Stimulated activated CD8-positive, alpha-beta memory T cell treated with anti-CD3 and anti-CD28 coated beads, Interleukin-7, amount 100 ng/mL, for 48 hours (primary cell): ENCODE measurements at places on chromosomes 4 and X.

GRCh38 chr4:76420188-76420761 lies 666 bp downstream of the CCDC158 start:
- no peak for DNase-seq

- DNase-seq = no peak
Measured at GRCh38 chrX:100381619-100382018, 28.5 kb downstream of the PCDH19 start.

DNA sequence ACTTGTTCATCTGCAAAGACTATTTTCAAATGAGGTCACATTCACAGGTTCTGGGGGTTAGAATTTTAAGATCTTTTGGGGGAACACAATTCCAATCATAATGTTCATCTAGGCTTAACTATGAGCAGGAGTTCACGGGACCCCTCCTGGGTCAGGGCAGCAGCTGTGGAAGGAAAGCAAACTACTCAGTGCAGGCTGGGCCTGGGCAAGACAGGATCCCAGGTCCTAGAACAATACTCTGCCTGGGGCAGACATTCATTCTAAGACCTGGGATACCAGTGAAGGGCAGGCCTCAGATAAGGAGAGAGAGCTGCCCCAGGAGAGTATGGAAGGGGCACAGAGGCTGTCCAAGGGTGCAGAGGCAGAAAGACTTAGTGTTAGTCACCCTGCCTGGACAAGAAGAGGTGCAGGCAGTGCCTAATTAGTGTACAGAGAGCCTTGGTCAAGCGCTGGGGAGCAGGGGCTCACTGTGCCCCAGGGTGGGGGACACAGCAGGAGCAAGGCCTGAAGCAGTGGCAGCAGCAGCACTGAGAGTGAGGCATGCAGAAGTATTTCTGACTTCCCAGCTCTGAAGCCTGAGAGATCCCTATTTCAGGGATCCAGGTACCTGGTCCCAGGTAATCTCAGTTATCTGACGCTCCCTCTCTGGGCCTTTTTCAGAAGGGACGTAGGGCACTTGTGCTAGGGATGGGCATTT lies 123.0 kb upstream of the MAMLD1 start:
- DNase-seq = no peak

GRCh38 chr4:11497972-11498371 lies 69.3 kb upstream of the HS3ST1 start:
- no peak for DNase-seq

DNA sequence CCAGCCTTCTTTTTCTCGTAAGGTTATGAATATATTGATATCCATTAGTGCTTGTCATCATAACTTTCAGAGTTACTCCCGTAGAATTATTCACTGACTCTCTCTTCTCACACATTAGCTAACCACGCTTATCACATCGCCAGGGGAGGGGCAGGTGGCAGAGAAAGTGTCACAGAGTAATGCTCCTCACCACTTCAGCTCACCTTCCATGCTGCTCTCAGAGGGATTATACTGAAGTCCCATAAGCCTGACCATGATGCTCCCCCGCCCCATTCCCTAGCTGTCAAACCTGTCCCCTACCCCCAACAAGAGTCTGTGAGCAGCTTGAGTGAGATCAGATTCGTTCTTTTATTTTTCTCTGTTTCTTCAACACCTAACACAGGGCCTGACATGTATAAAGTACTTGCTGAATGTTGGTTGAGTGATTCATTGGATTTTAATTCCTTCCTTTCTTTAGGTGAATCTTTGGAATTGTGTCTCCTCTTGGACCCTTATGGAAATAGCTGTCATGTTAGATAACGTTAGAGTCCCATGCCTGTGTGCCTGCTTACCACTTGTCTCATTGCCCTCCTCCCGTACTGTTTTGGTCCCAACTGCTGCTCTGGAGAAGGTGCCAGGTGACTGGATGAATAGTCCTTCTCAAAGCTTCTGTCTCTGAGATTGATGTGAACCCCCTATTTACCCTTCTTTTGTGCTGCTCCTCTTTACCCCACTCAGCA lies 55.1 kb downstream of the RS1 start:
- no peak for DNase-seq

DNA sequence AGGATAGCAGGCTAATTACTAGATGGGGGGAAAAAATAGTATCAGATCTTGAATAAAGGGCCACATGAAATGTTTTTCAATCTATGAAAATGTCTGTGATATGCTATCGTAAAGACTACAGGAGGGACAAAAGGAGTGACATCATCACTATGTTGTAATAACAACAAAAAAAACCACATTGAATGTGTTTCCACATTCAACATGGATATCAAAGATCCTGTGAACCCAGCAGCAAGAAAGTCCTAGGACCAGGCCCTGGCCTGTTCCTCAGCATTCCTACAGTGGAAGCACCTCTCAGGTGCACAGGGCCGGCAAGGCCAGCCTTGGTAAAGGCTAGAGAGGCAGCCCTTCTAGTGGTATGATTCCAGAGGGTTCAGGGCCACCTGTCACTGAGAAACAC lies 118.3 kb downstream of the RELL1 start:
- DNase-seq = no peak

DNA sequence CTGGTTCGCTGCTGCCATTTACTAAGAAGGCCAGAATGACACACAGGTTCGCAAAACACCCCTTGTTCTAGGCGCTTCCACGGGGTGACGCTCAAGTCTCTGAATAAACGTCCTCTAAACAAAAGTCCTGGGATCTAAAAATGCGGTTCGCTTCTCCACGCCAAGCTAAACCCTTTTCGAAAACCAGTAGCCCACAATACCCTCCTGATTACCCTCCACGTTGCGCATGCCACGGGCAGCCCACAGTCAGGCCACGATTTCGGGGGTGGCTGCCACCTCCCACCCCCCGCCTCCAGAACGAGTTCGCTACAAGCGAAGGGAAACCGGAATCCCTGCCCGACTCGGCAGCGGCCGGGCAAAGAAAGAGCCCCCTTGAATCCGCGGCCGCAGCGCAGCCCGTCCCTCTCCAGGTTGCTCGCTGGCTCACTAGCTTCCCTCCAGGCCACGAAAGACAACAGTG lies 423 bp downstream of the RPL39 start:
- peak; percentile 5 for DNase-seq

- no peak for DNase-seq
Measured at GRCh38 chr4:38752941-38753806, 29.6 kb downstream of the TLR10 start.

- DNase-seq = no peak
Measured at GRCh38 chr4:70737409-70737808, 15.6 kb downstream of the RUFY3 start.

DNA sequence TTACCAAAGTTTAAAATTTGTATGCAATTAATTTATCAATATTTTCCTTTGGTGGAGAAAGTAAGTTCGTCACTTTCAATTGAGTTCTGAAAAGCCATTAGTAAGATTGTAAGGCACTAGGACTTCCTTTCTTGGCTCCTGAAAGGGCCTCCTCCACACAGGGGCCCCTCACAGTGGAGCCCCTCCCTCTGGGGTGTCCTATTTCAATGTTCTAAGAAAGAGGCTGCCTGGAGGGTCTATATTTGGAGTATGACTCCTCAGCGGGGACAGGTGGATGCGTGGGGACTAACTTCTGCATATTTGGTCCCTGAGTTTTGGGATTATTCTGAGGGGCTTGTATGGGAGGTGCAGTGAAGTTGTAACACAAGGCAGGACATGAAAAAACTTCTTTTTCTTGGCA lies 1.6 kb upstream of the ARMCX4 start:
- DNase-seq = no peak

- DNase-seq = no peak
Measured at GRCh38 chr4:112023402-112023950, 121.8 kb upstream of the FAM241A start.

GRCh38 chr4:90415116-90415515 lies 287.9 kb downstream of the CCSER1 start:
- DNase-seq = no peak

GRCh38 chr4:117137145-117137544 lies 51.8 kb upstream of the TRAM1L1 start:
- no peak for DNase-seq

DNA sequence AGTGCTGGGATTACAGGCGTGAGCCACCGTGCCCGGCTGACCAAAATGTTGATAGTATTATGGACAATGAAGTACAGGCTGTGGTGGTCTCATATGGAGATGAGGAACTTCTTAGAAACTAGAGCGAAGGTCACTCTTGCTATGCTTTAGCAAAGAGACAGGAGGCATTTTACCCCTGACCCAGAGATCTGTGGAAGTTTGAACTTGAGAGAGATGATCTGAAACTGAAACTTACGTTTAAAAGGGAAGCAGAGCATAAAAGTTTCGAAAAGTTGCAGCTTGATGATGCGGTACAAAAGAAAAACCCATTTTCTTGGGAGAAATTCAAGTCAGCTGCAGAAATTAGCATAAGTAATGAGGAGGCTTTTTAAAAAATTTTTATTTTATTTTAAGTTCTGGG lies 8.5 kb upstream of the CTAG2 start:
- no peak for DNase-seq

GRCh38 chrX:11239230-11239629 lies 54.0 kb upstream of the AMELX start:
- DNase-seq = no peak

- DNase-seq = no peak
Measured at GRCh38 chr4:81353861-81354260, 117.8 kb downstream of the RASGEF1B start.

- no peak for DNase-seq
Measured at GRCh38 chr4:86910369-86910768, 18.1 kb upstream of the C4orf36 start.

DNA sequence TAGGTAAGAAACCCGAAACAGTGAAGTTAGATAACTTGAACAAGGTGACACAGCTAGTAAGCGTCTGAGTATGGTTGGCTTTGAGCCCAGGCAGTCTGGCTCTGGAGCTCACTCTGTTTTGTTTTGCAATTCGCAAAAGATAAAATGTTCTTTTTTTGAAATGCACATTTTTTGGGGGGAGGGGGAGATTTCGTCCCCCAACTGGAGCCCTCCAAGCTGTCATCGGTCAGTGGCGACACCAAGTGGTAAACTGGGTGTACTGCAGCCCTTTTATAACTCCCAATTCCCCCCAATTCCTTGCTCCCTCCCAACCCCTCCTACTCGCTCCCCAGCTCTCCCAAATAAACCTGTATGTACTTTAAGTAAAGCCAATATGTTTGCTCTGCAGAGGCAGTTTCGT lies 2.8 kb upstream of the CLCN5 start:
- no peak for DNase-seq

DNA sequence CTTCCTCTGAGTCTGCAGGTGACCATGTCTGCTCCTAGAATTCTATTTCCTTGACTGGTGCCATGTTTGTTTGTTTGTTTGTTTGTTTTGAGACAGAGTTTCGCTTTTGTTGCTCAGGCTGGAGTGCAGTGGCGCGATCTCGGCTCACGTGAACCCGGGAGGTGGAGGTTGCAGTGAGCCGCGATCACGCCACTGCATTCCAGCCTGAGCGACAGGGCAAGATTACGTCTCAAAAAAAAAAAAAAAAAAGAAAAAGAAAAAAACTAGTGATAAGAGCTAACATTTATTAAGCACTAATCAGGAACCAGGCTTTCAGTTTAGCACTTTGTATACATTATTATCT lies 7.2 kb downstream of the SAT1 start:
- no peak for DNase-seq

DNA sequence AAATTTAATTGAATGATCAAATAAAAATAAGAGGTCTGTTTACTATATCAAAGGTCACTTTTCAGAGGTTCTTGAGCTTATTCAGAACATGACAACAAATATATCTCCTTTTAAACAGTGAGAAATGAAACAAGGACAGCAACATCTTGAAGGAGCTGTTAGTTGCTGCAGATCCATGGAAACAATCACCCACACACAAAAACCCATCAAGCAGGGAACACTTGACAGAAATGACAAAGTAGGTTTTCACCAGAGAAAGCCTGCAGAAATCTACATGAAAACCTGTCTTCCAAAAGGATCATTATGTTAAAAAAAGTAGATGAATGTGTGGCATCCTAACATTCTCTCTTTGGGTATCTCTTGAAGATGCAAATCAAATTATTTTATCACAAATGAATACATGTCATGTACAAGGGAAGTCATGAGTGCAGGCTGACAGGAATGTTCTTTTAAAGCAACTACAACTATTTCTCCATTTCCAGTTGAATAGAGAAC lies 203.0 kb downstream of the GRIA2 start:
- DNase-seq = no peak

GRCh38 chrX:153673428-153674218 lies at the start of gene PNCK:
TSS of gene PNCK (minus strand) at chrX:153673813. CDS start at chrX:153673076, 737 bp downstream.
- no peak for DNase-seq

DNA sequence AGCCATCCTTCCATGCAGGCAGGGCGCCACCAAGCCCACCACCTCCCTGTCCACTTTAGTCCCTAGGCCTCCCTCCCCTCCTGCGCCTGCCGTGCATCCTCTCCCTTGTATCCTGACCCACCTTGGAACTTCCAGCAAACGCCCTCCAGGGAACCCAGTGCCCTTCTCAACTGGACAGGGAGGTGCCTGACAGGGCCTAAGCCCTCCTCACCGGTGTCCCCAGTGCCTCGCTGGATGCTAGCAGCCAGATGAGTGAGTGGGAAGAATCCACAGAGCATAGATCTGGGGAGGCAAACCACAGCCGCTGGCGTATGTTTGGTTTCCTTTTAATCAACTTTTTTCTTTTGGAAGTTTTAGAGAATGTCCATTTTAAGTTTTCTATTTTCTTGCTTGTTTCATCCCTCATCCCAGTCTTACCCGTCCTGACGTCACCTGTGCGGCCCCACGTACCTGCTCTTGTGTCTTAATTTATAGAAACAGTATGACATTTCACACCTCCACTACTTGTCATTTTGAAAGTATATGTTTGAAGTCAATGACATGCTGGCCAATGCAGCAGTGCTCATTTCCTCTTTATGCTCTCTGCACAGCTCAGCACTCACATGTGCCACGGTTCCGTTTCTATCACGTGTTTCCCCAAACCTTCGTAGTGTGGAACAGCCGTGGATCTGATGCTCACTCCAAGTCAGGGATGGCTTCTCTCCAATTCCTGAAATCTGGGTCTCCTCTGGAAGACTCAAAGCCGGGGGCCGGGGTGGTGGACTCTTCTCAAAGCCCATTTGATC lies 3.4 kb upstream of the HMX1 start:
- no peak for DNase-seq
